AG20443 (cell line): ENCODE measurements at places on chromosomes 5 and 9.

DNA sequence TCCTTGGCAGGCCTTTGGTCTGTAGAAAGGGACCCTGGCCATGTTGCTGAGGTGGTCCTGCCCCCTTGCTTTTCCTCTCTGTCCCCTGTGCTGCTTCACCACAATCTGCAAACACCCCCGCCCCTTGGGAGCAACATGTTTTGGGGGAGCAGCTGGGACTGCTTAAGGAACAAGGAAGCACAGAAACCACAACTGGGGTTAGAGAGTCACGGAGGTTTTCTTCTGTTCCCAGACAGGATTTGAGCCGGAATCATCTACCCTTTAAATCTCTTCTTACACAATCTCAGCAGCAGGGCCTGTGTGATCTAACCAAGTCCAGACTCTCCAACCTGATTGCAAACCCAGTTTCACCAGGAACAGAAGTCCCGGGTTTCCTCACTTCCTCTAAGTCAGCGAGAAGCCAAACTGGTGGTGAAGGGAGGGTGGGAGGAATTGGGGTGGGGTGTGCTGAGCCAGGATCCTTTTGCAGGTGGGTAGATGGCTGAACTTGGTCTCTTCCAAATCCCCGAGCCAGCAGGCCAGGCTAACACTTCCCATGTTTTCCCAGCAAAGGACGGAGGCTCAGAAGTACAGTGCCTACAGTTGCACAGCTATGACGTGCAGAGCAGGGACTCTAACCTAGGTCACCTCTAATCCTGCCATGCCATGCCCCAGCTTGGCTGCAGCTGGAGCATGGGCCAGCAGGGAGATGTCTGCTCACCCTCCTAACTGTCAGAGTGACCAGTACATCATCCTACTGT is 25.0 kb downstream of the SH3PXD2B start:
- peak; percentile 81 for DNase-seq

- DNase-seq, result no peak
Observed at GRCh38 chr9:114016629-114017423, 61.3 kb downstream of the AMBP start.

DNA sequence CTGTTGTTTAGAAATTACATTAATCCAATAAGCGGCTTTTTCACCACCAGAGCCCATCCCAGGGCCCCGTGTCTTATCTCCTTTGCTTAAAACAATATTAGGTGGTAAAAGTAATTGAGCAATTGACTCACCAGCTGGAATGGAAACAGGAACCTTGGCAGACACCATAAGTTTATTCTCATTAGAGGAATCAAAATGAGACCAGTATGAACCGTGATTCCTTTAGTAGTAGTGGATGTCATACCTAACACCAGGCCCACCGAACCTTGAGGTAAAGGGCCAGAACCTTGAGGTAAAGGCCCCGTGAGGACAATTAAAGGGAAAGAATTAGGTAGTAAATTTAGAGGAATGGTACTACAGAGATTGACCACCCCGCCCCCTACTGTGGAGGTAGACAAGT is 16.5 kb downstream of the HSDL2 start:
- no peak for DNase-seq

DNA sequence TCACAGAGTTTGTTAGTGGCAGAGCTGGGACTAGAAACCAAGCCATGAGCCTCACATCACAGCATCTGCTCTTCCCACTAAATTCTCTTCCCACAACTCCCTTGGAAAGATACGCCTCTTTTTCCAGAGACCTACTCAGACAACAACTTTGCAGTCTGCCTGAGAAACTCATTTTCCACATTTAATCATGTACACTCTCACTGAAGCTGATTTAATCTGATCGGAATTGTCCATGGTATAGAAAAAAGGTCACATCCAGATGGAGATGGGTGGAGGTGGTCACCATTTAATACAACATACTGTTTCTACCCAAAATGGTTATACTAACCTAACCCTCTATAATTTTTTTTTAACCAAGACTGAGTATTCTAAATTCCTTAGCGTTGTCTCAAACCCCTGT is 366.2 kb downstream of the ENC1 start:
- no peak for DNase-seq

- no peak for DNase-seq
Observed at GRCh38 chr5:42400474-42400873, 22.8 kb upstream of the GHR start.

DNA sequence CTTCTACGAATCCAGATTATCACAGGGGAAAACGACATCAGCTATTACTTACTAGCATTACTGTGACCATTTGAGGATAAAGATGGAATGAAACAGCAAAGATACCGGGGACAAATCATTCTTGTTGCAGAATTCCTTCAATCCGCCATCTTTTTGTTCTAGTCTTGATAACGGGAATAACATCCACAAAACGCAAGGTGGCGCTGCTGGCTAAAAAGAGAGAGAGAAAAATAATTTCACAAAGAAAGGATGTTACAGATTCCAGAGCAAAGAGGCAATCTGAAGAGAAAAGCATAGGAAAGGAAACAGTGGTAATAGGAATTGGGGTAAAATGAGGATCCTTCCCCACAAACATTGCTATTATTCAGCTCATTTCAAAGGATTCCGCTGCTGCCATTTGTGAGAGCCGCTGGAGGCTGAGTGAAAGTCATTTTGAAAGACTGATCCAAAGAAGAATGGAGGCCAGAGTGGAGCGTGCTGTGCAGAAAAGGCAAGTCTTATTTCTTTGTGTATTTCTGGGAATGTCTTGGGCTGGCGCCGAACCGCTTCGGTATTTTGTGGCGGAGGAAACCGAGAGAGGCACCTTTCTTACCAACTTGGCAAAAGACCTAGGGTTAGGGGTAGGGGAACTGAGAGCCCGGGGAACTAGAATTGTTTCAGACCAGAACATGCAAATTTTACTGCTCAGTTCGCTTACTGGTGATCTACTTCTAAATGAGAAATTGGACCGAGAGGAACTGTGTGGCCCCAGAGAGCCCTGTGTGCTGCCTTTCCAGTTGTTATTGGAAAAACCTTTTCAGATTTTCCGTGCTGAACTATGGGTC is at the start of gene PCDHB7:
TSS of gene PCDHB7 (plus strand) at position 264 of the 824 bp plus-strand sequence. CDS start at position 456, 192 bp downstream.
- peak; percentile 49 for DNase-seq

GRCh38 chr5:65924366-65925043 is 1.9 kb upstream of the ERBIN start:
- DNase-seq, result no peak

- no peak for DNase-seq
Observed at GRCh38 chr5:94649874-94650273, 31.4 kb downstream of the SLF1 start.

DNA sequence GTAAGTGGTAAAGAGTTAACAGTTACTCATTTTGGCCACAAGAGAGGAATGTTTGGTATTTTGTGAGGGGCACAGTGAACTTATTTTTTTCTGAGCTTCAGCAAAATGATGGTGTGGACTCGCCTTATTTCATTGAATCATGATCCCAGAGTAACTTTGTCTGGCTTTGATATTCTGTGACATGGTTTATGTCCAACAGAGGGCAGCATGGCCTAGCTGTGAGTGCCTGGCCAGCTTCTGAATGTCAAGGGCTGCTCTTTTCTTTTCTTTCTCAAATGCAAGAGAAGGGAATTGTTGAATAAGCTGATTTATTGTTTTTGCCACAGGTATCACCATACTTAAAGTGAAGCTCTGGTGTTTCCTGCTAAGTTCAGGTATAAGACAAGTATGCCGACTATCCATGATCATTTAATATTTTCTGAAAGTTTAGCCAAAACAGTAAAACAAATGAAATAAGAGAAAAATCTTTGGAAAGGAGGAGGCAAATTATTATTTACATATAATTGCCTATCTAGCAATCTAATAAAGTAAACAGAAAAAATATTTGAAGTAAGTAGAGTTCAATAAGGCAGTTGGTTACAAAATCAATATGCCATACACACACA is 31.7 kb downstream of the MRPL22 start:
- peak; percentile 54 for DNase-seq

GRCh38 chr5:64149857-64150521 is 15.7 kb upstream of the RNF180 start:
- no peak for DNase-seq

DNA sequence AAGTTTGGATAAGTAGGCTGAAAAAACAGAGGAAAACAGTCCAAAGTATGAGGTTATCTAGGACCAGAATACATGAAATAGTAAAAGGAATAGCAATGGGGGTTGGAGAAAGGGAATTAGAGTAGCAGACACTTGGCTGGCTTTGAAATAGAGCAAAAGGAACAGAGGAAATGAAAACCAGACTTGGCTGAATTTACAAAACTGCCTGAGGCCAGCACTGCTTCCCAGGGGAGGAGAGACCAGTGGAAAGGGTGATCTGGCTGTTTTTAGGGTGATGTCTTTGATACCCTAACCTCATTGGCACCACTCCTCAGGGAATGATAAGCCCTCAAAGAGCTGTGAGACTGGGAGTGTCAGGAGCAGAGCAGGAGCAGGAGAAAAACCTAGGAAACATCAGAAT is 413.4 kb upstream of the SLC30A5 start:
- no peak for DNase-seq

- peak; percentile 16 for DNase-seq
Observed at GRCh38 chr9:70802206-70802605, 319.2 kb downstream of the TRPM3 start.

- no peak for DNase-seq
Observed at GRCh38 chr5:180521101-180521500, 26.9 kb downstream of the CNOT6 start.

DNA sequence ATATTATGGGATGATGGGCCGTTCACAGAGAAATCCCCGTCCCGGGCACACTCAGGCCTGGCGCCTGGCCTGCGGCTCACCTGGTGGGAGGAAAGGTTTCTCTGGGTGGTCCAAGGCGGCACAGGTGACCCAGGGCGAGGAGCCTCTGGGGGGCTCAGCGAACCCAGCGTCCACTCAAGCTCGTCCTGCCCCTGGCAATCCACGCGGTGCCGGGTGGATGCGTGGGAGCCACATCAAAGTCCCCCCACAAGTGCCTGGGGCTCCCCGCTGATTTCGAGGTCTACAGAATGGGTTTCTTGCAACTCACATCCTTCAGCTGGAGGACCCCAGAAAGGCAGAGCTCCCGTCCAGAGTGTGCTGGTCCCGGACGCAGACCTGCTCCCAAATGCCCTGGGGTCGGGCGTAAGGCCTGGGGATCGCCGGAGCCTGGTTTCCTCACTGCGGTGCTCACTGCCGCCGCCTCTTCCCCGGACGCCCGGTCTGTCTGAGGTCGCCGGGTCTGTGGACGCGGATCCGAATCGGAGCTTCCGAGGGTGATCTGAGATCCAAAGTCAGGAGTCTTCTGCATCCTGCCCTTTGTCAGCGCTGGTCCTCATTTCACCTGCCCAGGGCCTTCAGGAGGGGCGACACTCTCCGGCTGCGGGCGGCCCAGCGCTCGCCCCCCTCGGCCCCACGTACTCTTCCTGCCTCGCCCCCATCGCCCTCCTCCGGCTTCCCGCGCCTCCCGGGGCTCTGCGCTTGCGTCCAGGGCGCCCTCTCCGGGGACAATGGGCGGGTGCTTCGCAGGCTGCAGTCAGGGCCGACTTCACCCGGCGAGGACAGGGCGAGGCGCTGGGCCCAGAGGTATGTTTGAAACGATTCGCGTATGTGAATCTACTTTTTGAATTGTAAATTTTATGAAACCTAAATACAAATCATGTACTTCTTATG is 20.0 kb upstream of the RUFY1 start:
- peak; percentile 83 for DNase-seq

GRCh38 chr5:122081541-122081940 is 3.5 kb upstream of the LOX start:
- no peak for DNase-seq

- DNase-seq, result no peak
Observed at GRCh38 chr5:143019614-143020515, 249.7 kb downstream of the ARHGAP26 start.

- DNase-seq, result peak; percentile 74
Observed at GRCh38 chr5:38607396-38607795, 51.0 kb upstream of the LIFR start.

GRCh38 chr5:91211997-91212713 is 171.0 kb downstream of the ARRDC3 start:
- DNase-seq, result peak; percentile 20

DNA sequence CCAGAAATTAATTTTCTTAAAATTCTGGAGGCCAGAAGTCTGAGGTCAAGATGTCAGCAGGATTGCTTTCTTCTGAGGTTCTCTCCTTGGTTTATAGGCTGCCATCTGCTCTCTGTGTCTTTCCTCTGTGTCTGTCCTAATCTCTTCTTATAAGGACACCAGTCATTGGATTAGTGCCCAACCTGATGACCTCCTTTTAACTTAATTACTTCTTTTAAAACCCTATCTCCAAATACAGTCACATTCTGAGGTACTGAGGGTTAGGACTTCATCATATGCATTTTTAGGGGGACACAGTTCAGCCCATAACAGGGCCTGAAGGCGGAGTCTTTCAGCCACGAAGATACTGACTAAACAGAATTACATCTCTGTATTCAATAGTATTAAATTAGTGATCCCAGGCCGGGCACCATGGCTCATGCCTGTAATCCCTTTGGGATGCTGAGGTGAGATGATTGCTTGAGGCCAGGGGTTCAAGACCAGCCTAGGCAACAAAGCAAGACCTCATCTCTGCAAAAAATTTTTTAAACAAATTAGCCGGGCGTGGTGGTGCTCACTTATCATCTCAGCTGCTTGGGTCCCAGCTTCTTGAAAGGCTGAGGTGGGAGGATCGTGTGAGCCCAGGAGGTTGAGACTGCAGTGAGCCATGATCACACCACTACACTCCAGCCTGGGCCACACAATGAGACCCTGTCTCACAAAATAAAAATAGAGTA is 5.9 kb upstream of the RPS6 start:
- no peak for DNase-seq

DNA sequence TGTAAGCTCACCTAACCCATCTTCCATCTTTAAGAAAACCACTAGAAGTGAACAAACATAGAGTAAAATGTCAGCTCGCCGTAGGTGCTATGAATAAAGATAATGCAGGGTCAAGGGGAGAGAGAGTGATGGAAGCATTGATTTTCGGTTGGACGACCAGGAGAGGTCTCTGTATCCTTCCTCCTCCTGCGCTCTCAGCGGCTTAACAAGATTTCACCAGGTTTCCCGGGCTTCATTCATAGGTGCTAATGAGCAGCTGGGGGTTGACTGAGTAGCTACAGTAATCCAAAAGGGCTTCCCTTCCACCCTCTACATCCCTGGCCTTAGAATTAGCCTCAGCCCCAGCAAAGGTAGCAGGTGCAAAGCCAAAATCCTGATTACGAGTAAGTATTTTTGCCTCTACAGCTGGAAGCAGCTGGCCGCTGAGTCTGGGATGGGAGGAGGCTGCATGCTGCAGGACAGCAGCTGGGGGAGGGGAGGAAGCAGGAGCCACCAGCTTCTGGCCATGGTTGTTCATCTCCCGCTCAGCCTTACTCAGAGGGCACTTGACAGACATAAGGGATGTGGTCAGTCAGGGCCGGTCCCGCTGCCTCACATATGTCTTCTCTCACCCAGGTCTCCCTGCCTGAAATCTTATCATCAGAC is 112.0 kb upstream of the IL12B start:
- no peak for DNase-seq

GRCh38 chr9:120071760-120072159 is 508.2 kb downstream of the CDK5RAP2 start:
- no peak for DNase-seq
